Activated CD4-positive, alpha-beta T cell treated with anti-CD3 and anti-CD28 coated beads for 48 hours (primary cell): ENCODE measurements at places on chromosomes 3 and 15.

GRCh38 chr3:115961380-115961779 lies 338.1 kb downstream of the GAP43 start:
- DNase-seq = no peak

DNA sequence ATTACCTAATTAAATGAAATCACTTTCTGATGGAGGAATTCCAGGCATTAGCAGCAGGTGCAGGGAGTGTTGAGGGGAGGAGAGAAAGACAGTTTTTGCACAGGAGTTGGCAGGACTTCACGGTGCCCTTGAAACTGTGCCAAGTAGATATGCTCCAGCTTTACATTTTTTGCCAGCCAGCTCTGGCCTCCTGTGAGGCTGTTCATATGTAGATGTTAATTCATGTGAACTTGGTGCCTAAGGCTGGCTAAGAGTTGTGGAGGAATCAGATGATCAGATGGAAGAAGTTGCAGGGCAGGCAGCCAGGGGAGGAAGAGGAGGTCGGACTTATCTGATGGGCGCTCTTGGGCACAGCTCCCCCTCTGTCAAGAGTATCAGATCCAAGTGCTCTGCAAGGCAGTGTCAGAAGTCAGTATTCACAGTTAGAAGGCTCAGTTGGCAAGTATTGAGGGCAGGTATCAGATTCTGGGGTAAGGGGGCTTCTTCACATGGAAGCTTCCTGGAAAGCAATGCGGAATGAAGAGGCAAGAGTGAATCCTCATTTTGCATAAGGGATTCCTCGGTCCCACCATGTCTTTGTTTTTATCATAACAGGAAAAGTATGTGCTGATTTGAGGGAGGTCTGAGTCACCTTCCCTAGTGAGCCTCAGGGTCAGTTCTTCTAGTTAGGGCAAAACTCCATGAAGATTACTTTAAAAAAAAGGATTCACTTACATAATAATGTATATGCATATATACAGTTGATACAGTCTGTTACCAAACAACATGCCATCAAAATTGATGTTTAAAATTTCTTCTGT lies 172.6 kb upstream of the UMPS start:
- DNase-seq = no peak

DNA sequence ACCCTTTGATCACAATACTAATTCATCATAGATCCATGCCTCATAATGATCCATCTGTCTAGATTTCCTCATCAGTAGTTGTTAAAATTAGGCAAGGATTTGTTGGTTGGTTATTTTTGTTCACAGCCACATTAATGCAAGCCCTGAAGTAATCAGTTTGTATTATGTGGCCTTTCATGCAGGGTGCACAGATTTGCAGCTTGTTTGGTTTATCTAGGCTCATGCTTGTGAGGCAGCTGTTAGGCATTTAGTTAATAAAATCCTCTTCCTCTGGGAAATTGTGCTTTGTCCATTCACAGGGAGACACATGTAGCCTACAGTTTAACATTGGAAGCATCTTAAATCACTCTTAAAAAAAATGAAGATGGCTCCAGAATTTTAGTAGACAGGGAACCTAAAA lies 162.8 kb upstream of the ZNF385D start:
- DNase-seq = no peak

DNA sequence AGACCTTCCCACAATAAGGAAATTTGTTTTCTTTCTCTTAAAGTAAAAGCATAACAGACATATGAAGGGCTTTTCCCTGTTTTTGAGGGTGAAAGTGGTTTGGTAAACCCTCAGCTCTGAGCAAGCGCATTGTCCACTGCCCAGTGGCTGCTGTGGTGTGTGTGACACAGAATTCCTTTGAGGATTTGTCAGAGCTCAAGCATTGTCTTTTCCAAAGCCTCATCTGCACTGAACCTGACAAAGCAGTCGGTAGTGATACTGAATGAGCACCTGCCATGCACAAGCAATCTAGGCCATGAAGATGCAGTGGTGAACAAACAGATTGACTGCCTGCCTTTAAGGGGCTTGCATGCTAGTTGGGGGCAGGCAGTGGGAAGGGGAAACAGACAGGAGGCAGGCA lies 128.3 kb downstream of the PLCL2 start:
- DNase-seq = no peak

DNA sequence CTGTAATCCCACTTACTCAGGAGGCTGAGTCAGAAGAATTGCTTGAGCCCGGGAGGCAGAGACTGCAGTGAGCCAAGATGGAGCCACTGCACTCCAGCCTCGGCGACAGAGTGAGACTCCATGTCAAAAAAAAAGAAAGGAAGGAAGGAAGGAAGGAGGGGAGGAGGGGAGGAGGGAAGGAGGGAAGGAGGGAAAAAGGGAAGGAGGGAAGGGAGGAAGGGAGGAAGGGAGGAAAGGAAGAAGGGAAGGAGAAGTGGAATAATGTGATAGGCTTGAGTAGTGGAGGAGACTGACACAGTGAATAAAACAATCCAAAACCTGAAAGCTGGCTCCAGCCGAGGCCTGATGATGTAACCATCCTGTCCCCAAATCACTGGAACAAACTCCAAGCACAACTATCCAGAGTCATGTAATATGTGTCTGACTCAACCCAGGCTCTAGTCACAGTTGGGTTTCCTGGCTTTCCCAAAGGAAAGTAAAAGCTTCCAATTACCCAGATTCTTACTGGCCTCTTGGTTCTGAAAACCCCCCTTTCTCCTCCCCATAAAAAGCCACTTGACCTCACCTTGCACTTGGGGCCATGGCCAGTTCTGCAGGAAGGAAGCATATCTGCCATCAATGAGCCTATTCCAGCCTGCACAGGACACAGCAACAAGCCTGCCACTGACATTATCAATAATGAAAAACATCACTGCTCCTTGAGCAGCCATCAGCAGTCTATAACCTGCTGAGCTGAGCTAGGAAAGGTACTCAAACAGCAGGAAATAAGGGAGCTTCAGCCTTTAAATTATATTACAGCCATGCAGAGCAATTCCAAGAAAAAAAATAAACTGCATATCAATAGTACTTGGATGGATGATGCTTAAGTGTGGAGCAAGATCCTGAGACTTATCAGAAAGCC lies 48.3 kb downstream of the MB21D2 start:
- DNase-seq = no peak

DNA sequence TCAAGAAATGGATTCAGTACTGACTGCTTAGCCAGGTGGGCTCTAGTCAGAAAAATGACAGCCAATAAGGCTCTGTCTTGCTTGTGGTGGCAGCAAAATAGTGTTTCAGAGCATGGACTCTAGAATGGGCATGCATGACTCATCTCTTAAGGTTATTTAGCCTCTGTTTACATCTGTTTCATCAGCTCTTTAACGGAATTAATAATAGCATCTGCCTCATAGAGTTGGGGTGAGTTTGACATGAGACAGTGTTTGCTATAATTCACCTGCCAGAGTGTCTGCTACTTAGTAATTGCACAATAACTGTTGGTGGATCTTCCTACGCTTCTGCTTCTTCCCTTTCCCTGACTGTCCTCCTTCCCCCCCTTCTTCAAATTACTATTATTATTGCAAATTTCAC lies 350.4 kb upstream of the SEMA6D start:
- DNase-seq = no peak

DNA sequence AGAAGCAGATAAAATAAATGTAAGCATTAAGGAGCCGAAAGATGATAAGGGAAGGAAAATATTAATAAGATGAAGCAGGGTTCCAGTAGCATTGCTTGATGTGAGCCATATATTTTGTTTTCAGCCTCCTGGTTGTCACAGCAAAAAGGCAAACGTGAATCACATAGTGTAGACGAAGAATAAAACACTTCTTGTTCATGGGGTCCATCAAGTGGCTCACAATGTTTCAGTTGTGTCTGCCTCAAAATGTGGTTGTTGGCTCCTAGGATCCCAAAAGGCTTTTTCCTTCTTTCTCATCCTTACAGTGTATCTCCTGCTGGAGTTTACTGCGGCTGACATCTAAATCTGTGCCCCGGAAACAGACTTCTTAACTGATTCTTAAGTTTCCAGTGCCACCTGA lies 195.1 kb downstream of the GHSR start:
- DNase-seq = no peak

DNA sequence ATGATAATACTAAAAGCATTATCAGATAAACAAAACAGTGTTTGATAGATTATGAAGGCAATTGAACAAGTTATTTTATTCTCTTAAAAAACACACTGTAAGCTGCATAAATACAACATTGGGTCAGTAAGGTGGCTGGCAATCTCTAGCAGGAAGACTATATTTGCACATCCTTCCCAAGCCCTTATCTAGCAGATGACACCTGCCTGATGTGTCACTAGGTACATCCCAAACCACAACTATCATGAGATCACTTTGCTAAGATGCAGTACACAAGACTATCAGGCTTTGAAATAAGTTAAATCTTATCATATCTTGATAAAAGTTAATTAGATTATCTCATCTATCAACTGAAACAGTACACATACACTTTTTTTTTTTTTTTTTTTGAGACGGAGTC lies 417.4 kb downstream of the MECOM start:
- DNase-seq = no peak

DNA sequence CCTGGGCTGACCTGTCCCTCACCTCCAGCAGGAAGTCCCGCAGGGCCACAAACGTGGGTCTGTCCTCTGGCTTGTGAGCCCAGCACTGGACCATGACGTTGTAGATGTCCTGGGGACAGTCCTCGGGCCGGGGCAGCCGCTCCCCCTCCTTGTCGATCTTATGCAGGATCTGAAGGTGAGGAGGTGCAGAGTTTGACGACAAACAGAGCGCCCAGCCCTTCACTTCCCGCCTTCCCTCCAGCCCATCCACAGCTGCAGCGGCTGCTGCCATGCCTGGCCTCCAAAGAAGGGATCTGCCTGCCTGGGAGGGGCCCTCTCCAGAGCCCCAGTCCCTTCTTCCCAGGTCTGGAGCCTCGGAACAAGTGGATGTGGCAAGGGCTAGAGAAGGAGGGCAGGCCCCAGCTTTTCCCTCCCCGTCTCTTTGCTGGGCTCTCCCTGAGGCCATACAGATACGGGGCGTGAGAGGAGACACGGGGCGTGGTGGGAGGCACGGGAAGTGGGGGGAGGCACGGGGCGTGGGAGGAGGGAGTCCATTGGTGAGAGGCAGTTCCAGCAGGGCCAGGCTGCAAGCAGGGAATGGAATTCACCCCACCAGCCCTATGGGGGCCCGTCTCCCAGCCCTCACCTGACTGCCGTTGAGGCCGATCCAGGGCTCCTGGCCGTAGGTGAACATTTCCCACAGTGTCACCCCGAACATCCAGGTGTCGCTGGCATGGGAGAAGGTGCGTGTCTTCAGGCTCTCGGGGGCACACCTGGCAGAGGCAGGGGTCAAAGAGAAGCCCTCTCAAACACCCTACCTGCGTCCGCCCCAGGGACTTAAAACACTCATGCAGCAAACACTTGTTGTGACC lies 29.7 kb downstream of the TNK2 start:
- no peak for DNase-seq

GRCh38 chr15:52527911-52528563 lies 643 bp downstream of the MYO5A start:
- DNase-seq = peak; percentile 62

DNA sequence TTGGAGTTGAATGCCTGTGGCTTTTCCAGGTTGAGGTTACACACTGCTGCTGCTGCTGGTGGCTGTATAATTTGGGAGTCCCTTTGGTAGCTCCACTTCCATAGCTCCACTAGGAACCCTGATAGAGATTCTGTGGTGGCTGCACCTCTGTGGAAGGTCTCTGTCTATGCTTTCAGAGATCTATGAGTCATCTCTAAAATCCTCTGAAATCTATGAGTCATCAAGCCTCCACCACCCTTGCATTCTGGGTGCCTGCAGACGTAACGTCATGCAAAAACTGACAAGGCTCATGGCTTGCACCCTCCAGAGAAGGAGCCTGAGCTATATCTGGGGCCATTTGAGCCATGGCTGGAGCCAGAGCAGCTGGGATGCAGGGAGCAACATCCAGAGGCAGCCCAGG lies 1037.0 kb upstream of the CFAP20DC start:
- DNase-seq = peak; percentile 65

DNA sequence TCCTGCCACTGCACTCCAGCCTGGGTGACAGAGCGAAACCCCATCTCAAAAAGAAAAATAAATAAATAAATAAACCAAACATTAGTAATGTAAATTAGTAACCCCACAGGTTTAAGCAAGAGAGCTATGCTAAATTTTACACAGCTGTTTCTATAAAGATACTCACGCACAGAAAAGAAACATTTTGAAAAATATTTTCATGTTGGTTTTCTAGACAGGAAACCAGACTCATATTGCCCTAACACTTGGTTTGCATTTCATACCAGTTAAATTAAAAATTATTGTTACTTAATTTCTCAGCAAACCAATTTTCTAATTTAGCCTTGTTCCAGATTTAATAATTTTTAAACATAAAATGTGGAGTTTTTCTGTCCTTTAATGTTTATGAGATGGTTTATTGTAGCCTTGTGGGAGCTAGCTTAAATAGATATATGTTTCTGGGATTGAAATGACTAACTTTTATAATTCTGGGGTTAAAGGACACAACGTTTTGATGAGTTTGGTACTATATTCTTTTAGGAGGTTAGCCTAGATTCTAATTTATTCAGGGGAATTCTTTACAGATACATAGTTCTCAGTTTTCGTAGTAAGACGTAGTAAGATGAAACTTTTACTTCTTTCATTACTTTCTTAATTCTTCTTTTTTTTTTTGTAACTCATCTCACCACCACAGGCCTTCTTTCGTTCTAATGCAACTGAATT lies 42.6 kb upstream of the SLC4A7 start:
- DNase-seq = no peak

GRCh38 chr3:68817243-68817642 lies 115.1 kb downstream of the TAFA4 start:
- DNase-seq = no peak

- DNase-seq = no peak
These were observed 190.3 kb downstream of the MCTP2 start for GRCh38 chr15:94421706-94422105.

DNA sequence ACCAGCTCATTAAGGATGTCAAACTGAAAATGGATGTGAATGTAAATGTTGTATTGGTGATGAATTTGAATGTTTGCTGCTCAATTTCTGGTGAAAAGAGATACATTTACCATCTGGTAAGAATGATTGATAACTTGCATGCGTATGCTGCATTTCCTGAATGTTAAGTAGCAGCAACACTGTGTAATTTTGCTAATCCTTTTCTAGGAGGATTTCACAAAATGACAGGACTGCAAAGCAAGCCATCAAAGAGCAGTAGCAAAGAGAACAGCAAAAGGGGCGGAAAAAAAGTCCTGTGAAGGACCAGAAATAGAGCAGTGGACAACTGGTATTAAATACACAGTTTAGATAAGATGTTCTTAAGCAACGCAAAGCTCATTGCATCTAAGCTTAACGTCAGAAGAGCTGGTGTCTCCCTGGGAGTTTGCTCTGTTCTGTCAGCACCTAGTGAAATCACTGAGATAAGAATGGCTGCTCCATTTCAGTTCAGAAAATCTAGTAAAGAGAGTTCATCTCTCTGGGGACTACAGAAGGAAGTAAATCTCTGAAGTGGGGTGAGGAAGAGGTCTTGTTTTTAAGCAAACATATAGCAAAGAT lies 23.5 kb upstream of the PAQR5 start:
- no peak for DNase-seq

DNA sequence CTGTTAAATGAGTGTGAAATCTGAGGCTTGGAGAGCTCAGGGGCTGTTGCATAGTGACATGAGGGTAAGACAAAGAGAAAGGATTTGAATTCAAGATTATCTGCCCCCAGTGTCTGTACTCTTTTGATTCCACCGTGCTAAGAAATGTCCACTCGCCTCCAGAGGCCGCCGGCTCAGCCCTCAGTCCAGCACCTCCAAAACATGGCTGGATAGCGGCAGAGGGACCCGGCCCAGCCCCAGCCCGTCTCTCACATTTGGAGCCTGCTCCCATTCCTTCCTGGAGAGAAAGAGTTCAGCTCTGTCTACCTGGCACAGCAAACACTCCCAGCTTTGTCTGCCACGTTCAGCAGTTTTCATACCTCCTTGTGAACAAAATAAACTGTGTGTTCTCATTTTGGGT lies 84.8 kb upstream of the IQSEC1 start:
- no peak for DNase-seq
